Effector memory CD8-positive, alpha-beta T cell (primary cell): ENCODE measurements at places on chromosomes 3 and 15.

DNA sequence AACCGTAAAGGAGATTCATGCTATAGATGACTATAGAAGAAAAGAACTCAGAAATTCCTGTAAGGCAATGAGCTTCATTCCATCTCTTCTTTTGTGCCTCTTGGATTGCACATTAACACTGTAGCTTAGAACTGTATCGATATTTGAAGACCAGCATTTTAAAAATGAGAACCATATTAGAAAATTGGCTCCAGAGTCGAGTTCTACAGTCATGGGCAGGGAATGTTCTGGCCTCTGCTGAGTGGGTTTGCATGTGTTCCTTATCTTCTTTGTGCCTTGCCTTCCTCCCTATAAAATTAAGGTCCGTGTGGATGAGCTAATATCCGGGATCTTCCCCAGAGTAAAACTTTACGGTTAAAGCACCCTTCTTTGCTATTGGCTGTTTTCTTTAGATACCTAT, 77.4 kb upstream of the PLCL2 start:
- DNase-seq, result no peak

- DNase-seq, result no peak
Observed at GRCh38 chr3:71551311-71551919, 32.1 kb downstream of the FOXP1 start.

DNA sequence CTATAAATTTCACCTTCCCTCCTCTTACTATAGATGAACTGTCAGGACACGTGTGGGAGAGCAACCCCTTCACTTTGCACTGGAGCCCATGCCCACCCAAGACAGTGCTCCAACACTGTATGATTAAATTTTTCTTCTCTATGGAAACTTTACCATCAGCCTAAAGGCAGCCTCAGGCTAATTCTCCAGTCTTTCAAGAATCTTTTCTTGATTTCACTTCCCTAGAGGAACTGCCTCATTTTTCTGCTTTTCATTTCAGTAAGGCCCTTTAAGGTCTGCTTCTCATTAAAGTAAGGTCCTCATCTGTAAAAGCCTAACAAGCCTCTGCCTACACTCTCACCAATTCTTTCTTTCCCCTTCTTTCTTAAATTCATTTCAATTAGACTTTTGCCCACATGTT, 137.3 kb downstream of the KCNMB2 start:
- DNase-seq, result no peak

- DNase-seq, result no peak
Observed at GRCh38 chr3:16476636-16477035, 36.9 kb downstream of the RFTN1 start.

DNA sequence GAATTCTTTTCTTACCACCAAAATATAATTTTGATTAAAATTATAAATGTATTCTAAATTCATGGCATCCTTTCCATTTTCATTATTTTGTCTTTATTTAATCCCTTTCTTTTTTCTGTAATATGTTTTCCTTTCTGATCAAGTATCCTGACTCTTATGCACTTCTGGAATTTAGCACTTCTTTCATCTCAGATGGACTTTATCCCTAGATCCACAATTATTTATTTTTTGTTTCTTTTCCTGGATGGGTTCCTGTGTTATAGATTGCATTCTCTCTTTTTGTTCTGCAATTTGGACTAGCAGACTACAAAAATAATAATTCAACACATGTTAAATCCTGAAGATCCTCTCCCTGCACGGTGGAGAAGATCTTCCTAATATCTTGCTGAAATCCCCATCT, 76.9 kb upstream of the CDIN1 start:
- no peak for DNase-seq

GRCh38 chr3:195870937-195871336, 37.4 kb downstream of the TNK2 start:
- no peak for DNase-seq

DNA sequence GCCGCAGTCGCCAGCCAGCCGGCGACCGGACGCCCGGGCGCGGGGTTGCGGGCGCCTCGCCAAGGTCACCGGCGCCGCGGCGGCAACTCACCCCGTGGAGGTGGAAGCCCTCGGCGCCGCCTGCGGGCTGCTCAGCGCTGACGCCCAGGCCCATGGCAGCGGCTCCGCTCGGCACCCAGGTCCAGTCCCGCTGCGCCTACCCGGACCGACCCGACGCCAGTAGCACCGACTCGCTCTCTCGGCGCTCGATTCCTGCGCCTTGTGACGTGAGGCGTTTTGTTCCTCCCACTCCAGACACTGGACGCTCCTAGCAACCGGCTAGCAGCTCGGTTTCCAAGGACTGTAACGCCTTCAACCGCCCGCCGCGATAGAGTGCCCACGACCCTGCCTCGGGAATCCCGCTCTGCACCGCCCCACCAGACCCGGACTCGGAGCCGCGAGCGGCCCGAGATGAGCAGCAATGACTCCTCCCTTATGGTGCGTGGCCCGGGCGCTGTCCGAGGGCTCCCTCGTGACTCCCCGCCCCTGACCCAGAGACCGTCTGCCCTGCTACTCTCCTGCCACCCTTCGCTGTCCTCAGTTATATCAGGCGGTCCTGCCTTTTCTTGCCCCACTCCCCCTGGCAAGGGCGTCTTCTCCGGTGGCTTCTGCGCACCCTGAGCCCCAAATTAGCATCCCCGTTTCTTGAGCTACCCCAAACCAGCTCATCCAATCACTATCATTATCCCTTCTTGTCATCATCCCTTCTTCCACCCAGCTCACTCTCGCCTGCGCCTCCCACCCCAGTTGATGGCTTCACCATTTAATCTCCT, at the start of the genes GORASP1 and TTC21A:
Gene GORASP1 (minus strand): TSS at position 240 of the 812 bp plus-strand sequence. CDS start 86 bp downstream, at position 154.
Gene TTC21A (plus strand): TSS at position 293 of the 812 bp plus-strand sequence. CDS start 158 bp downstream, at position 451.
- peak; percentile 42 for DNase-seq

GRCh38 chr3:44098656-44099415, 142.8 kb upstream of the TOPAZ1 start:
- no peak for DNase-seq

GRCh38 chr3:73885862-73886261, 261.1 kb upstream of the PDZRN3 start:
- no peak for DNase-seq

- no peak for DNase-seq
Observed at GRCh38 chr3:52036829-52037228, 19.5 kb downstream of the DUSP7 start.

GRCh38 chr15:56099311-56099710, 105.9 kb upstream of the NEDD4 start:
- no peak for DNase-seq

- no peak for DNase-seq
Observed at GRCh38 chr15:28914046-28914445, 28.3 kb downstream of the APBA2 start.

GRCh38 chr3:62797132-62797531, 78.1 kb downstream of the CADPS start:
- DNase-seq, result no peak

DNA sequence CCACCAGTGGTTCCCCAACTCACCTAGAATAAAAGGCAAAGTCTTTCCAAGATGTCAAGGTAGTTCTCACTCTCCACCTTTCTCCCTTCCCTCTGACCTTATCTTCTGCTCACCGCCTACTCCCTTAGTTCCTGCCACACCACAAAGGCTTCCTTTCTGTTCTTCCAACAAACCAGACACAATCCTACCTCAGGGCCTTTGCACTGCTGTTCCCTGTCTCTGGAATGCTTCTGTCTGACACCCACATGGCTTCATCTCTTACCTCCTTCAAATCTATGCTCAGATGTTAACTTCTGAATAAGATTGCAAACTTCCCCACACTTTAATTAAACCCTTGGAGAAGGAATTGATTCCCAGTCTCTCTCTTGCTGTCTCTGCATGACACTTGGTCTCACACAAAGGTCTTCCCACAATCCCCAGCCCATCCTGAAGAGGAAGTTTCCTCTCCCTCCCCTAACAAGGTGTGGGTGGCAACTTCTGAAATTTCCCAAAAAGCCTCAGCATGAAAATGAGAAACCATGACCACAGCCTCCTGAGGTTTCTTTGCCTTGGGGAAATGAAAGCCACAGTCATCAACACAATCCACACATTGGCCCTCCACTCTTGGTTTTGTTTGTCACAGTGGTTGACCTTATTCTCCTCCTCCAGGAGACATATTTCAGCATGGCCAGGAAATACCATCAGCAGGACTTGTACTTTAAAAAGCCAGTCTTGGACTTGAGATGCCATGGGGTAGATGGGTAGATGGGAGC, 3.0 kb upstream of the RYK start:
- no peak for DNase-seq

- DNase-seq, result no peak
Observed at GRCh38 chr3:143266927-143267326, 147.4 kb downstream of the CHST2 start.

GRCh38 chr15:92898988-92899582, 1.0 kb upstream of the CHD2 start:
- no peak for DNase-seq
